ENCODE measurements at places on chromosomes 4 and X.

GRCh38 chr4:118356731-118357130, 3.9 kb upstream of the PRSS12 start:
- no peak for DNase-seq

DNA sequence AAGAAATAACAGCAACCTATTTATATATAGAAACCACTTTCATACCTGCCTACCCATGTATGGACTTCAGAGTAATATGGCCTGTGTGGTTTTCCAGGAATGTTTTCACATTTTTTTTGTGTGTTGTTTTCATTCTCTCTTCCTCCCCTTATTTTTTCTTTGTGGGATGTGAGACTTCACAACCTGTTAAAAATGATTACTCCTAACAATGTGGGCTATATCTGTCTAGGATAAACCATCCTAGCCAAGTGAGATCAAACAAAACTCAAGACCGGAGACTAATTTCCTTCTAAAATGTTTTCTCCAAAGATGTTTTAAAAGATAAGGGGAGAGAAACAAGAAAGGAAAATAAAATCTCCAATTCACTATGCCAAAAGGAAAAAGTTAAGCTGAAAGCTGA, 106.1 kb upstream of the DIPK2B start:
- DNase-seq, result no peak

DNA sequence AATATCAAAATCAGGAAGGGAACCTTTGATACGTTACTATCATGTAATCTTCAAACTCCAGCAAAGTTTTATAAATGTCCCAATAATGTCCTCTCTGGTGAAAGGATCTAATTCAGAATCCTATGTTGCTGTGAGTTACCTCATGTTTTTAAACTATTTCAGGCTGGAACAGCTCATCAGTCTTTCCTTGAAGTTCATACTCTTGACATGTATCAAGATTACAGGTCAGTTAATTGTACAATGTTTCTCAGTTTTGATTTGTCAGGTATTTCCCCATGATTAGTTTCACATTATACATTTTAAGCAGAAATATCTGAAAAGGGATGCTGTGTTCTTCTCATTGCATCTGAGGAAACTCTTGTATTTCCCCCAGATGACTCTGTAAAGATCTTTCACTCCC, 136.5 kb upstream of the HS3ST1 start:
- DNase-seq, result no peak

DNA sequence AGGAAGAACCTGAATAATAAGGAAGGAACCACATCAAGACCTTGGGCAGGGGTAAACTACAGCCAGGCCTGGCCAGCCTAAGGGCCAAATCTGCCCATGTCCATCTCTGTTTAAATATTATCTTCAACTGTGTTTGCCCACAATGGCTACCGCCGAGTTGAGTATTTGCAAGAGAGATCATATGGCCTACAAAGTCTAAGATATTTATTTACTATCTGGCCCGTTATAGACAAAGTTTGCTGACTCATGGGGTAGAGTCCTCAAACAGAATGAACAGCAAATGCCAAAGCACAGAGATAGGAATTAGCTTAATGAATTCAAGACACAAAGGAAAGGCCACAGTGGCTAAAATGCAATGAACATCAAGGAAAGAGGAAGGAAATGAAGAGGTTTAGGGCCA, 44.8 kb downstream of the RPS6KA3 start:
- no peak for DNase-seq

DNA sequence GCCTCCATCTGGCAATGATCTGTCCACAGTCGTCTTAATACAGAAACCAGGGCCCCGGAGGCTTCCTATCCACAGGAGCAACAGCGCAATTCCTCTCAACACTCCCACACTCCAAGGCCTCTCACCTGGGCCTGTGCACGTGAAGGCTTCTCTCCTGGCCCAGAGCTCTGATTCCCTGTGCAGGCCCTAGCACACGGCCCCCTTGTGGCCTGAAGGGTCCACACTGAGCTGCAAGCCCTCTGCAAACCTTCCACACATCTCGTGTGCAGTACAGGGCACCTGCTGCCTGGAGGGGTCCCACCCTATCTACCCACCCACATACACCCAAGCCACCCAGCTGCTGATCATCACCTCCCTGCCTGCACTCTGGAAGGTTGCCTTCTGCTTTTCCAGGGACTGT, 150.1 kb upstream of the NUDT10 start:
- no peak for DNase-seq

GRCh38 chr4:60396341-60397049, 803.6 kb upstream of the ADGRL3 start:
- DNase-seq, result no peak

DNA sequence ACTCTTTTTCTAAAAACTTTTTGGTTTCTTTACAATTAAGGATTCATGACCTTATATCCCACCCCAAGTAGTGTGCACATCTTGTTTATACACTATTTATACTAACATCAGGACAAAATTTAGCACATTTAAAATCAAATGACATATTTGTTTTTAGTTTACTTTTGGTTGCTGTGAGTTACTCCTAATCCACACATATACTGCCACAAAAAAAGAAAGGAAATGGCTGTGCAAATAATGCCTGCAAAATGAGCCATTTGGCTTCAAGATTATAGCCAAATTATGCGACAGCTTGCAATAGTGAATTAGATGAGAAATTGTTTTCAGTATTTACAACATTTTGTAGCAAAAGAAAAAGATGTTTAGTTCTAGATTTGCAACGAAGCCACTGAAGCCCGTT, 10.4 kb upstream of the ARHGEF38 start:
- DNase-seq, result no peak

Measured in OCI-LY7 (cell line).